ENCODE measurements at places on chromosomes 13 and 19.

GRCh38 chr13:25588336-25589060 is 216.7 kb downstream of the ATP8A2 start:
- no peak for DNase-seq

GRCh38 chr19:5857203-5858081 is 6.2 kb upstream of the FUT3 start:
- no peak for DNase-seq

DNA sequence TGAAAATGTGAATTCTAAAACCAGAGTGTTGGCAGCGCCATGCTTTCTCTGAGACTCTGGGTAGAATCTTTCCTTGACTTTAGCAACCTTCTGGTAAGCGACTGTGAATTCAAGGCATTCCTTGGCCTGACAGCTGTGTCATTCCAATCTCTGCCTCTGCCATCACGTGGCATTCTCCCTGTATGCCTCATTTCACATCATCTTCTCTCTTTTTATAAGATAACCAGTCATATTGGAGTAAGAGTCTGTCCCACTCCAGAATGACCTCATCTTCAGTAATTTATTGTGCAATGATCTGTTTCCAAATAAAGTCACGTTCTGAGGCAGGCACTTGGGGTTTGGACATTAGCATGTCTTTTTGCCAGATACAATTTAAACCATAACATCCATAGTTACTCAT is 103.4 kb upstream of the POSTN start:
- peak; percentile 58 for DNase-seq

- no peak for DNase-seq
Observed at GRCh38 chr13:50361282-50361681, 346.0 kb downstream of the KCNRG start.

DNA sequence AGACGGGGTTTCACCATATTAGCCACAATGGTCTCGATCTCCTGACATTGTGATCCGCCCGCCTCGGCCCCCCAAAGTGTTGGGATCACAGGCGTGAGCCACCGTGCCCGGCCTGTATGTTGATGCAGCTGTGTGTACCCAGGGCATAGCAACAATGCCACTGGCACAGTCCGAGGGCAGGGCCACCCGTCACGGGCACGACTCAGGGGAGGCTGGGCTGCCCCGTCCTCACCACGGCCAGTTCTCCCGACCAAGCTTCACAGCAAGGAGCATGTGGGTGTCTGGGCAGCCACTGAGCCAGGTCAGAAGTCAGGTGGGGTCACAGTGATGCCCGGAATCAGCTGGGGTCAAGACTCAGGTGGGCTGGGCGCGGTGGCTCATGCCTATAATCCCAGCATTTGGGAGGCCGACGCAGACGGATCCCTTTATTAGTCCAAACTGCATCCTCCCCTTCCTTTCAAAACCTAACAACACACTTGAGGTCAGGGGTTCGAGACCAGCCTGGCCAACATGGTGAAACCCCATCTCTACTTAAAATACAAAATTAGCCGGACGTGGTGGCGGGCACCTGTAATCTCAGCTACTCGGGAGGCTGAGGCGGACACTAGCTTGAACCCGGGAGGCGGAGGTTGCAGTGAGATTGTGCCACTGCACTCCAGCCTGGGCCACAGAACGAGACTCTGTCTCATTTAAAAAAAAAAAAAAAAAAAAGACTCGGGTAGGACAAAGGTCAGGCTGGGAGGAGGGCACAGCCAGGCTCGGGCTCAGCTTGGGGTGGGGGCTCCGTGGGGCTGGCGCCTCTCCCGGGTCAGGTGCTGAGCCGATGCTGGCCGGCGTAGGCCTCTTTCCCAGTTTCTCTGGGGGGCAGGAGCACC is 1.2 kb upstream of the CDC34 start:
- no peak for DNase-seq

- peak; percentile 33 for DNase-seq
Observed at GRCh38 chr19:33780746-33781145, 15.9 kb upstream of the KCTD15 start.

DNA sequence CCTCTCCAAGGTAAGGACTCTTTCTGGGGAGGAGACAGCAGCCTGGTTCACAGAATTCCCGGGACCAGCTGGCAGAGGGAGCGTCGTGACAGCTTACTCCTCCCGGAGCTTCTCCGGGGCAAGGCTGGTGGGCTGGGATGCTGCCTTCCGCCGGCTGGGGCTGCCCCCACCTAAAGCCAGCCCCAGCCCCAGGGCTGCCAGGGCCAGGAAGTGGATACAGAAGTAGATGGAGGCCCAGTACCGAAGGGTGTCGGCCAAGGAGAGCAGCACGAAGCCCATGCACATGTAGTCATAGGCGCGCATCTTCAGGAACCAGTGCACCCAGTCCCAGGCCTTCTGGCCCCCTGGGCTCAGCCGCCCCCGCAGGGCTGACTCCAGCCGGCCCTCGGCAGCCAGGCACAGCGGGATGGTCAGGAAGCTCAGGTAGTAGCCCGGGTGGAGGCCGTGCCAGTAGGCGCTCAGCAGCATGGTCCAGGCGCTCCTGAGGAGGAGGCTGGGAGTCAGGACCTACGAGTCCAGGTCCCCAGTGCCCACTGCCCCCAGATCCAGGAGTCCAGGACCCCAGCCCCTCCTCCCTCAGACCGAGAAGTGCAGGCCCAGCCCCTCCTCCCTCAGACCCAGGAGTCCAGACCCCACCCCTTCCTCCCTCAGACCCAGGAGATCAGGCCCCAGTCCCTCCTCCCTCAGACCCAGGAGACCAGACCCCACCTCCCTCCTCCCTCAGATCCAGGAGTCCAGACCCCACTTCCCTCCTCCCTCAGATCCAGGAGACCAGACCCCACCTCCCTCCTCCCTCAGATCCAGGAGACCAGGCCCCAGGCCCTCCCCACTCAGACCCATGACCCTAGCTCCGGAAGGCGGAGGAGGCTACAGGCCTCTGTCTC is 1.2 kb upstream of the TMC4 start:
- DNase-seq, result no peak

- no peak for DNase-seq
Observed at GRCh38 chr13:78299832-78300623, 303.3 kb downstream of the POU4F1 start.

- DNase-seq, result no peak
Observed at GRCh38 chr13:47004027-47004426, 107.2 kb upstream of the HTR2A start.

DNA sequence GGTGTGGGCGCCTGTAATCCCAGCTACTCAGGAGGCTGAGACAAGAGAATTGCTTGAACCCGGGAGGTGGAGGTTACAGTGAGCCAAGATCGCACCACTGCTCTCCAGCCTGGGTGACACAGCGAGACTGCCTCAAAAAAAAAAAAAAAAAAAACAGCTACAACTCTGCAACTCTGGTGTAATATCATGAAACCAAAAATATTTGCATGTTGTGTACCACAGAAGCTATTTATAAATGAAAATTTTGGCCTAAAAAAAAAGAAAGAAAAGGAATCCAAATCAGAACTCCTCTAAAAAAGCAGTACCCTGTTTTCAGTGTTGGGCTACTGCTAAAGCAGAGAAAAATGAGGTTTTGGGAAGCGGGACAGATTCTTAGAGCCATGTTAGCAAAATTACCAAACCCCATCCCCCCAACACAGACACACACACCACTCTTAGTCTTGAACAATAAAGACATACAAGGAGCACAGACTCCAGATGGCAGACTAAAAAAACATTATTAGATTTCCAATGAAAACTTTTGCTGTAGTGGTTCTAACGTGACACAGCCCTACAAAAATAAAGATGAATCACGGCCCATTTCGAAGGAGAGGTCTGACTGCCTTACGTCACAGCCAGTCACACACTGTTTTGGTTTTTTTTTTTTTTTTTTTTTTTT is 51.5 kb downstream of the INSR start:
- DNase-seq, result no peak

DNA sequence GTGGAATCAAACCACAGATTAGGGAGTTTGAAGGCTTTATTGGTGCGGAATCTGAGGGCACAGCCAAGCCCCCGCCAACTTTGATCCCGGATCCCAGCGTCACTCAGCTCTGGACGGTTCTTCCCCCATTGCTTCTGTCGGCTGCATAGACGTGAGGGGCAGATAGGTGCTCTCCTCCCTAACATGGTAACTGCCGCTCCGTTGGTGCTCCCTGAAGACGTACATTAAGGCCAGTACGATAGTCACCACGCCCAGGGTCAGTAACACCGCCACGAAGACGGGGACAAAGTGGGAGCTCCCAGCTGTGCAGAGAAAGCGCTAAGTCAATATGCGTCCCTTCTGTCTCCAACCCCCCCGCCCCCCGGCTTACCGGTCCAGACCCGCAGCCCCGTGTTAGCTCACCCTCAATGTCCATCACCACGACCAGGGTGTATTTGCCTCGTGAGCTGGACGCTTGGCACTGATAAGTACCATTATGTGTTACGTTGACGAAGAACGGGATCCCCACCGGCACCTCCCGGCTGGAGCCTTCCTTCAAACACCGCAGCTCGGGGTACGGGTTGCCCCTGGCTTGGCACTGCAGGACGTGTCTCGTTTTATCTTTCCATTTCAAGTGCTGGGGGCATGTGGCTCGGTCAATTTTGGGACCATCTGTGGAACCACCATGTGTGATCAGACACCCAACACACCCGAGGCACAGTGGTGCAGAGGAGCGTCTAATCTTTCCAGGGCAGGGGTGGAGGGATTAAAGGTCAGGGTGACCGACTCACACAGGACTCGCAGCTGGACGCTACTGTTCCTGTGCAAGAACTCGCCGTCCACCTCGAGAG is 644 bp upstream of the RAVER1 start:
- no peak for DNase-seq

GRCh38 chr13:50599046-50599445 is 244.4 kb downstream of the DLEU7 start:
- DNase-seq, result no peak

GRCh38 chr13:37195621-37196020 is 90.2 kb upstream of the CSNK1A1L start:
- DNase-seq, result no peak

GRCh38 chr13:39321574-39321973 is 281.4 kb downstream of the LHFPL6 start:
- peak; percentile 30 for DNase-seq

- no peak for DNase-seq
Observed at GRCh38 chr13:25733001-25733491, 318.8 kb downstream of the SHISA2 start.

DNA sequence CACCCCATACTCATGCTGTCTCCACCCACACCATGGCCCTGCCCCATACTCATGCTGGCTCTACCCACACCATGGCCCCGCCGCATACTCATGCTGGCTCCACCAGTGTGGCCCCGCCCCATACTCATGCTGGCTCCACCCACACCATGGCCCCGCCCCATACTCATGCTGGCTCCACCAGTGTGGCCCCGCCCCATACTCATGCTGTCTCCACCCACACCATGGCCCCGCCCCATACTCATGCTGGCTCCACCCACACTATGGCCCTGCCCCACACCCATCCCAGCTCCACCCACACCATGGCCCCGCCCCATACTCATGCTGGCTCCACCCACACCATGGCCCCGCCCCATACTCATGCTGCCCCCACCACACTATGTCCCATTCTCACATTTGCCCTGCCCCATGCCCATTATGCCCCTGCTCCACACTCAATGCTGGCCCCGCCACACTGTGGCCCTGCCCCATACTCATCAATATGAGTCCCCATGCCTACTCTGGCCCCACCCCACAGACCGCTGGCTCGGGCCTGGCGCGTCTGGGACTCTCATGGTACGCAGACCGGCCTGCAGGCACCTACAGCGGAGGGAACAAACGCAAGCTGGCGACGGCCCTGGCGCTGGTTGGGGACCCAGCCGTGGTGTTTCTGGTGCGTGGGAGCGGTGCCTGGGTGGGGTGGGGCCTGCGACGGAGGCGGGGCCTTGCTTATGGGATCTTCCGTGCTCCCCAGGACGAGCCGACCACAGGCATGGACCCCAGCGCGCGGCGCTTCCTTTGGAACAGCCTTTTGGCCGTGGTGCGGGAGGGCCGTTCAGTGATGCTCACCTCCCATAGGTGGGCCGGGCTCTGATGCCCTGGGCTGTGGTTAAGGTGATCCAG is 3.7 kb upstream of the ARHGAP45 start:
- no peak for DNase-seq

GRCh38 chr13:40208517-40208916 is 457.9 kb downstream of the FOXO1 start:
- DNase-seq, result no peak

GRCh38 chr19:10988921-10989320 is 28.1 kb downstream of the SMARCA4 start:
- no peak for DNase-seq

GRCh38 chr19:33580026-33580644 is 41.6 kb upstream of the CHST8 start:
- DNase-seq, result no peak

DNA sequence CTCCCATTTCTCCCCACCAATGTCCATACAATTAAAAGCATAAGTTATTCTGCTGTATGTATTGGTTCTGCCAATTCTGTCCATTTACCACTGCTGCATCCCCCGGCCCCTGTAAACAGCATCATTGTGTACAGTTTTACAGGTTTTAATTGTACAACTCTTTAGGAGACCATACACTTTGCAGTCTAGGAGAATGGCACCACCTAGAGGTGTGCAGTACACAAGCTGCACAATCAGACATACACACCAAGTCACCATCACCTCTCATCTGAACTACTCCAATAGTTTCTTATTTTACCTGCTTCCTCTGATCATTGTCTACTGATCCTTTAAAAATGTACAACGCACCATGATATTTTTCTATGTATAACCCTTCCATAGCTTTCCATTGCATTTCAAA is 855.9 kb upstream of the KLHL1 start:
- no peak for DNase-seq

DNA sequence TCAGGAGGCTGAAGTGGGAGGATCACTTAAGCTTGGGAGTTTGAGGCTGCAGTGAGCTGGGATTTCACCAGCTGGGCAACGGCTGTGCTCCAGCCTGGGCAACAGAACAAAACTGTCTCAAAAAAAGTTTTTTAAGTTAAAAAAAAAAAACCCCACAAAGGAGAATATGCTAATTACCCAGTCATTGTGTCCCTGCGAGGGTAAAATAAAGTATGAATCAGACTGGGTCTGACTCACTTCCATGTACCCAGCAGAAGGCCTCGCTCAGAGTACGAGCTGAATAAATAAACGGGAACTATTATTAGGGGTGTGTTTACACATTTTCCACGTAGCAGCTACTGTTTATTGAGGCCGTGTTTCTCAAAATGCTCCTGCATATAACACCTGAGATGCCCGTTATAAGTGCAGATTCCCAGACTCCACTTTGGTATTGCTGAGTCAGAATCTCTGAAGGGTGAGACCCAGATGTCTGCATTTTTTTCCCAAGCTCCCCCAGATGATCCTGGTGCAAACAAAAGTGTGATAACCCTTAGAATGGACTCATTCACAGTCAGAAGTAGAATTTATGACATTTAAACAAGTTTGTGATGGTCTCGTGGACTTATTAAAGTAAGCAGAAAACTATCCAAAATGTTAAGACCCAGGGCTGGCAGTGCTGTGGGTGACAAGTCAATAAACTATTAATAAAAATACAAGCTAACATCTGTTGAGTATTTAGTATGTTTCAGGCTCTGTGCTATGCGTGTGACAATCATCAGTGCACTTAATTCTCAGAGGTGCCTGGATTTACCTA is 28.2 kb downstream of the KCNC3 start:
- DNase-seq, result no peak

DNA sequence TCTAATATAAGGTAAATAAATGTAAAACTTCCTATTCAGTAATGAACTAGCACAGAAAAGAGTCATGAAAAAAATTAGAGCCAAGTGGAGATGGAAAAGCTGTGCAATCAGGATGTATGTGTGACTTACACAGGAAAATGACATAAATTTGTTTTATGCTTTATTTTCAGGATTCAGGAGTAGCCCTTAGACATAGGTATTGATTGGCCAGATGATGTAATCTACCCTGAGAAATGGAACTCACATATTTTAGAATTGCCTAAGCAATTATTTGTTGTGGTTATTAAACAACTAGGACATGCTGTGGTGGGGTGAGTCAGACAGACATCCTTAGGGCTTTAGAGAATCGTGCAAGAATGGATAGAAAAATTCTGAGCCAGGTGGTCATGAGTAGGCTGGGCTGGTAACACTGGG is 110.6 kb downstream of the PCDH9 start:
- no peak for DNase-seq
